ENCODE measurements at places on chromosomes 1 and 21.

DNA sequence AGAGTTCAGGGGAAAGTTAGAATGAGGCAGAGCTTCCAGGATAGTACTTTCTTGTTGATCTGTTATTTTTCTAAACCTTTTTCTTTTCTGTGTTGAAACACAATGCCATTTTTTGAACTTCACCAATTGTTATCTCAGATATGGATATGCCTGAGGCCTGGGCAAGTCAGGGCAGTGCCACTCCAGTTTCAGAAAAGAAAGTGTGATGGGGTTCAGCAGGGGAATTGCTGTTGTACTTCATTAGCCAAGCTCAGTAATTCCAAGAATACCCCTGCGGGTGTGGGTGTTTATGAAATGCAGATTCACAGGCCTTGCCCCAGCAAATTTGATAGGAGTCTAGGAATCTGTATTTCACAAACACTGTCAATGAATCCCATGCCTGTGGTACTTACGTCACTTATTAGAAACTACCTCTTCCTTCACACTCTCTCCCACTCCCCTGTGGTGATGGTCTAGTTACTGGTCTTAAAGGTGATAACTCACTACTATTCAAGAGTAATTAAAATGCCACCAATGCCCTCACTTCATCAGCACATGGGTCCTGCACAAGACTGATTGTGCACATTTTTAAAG lies 142.3 kb downstream of the PBX1 start:
- DNase-seq = no peak

- peak; percentile 70 for DNase-seq
These were observed 32.3 kb upstream of the TARDBP start for GRCh38 chr1:10980094-10980577.

GRCh38 chr1:218670875-218671274 lies 325.7 kb downstream of the TGFB2 start:
- no peak for DNase-seq

GRCh38 chr1:198072177-198072576 lies 84.6 kb upstream of the NEK7 start:
- DNase-seq = no peak

DNA sequence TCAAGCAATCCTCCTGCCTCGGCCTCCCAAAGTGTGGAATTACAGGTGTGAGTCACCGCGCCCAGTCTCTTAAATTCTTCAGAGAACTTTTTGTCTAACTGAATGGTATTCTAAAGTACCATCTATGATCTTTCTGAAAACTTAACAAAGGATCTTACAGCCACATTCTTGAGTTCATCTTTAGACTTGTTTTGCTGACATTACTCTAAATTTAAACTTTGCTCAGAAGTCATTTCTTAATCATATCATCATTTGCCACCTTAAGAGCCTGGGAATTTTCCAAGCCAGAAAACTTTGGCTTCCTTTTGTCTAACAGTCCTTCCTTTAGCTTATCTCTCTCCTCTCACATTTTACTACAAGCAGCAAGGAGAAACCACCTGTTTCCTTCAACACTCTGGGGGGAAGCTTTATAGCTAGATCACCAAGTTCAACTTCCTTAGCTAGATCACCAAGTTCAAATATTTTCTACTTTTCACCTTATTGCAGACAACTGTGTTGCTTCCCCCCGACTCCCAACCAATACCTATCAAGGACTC lies 5.4 kb upstream of the ZBTB8A start:
- DNase-seq = no peak

All from T47D (cell line).